ENCODE measurements at places on chromosomes 12 and 14. TPM values are rescaled to one million over a fixed set of nuclear protein-coding genes. Genes with fewer than 3 reads are reported as not detected.

HOMEZ gene
- total RNA-seq = 12.2 TPM

DNA sequence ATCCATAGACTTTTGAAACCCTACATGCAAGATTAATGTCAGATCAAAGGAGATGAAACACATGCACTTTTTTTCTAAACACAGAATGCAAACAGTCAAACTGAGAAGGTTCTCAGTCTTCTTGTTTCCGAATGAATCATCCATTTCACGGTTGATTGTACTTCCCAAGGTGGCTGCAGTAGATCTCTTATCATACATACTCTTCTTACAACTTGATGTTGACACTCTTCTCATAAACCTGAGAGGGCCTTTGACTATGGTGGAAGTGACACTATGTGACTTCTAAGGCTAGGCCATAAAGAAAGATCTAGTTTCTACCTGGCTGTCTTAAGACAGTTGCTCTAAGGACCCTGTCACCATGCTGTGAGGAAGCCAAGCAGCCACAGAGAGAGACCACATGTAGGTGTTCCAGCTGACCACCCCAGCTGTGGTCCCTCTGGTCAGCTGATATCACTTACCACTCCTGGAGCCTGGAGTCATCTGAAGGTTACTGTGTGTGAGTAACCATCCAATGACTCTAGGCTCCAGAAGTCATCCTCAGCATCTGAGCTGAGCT lies 67.2 kb upstream of the HMGA2 start:
- H3K36me3 ChIP-seq = no peaks in the 10 kb centered on the region
- H3K27me3 ChIP-seq = peaks cover 2% of the 10 kb centered on the region
- DNase-seq = no peak
- H3K4me1 ChIP-seq = no peaks in the 10 kb centered on the region
- no peak overlapping the region for H3K4me3 ChIP-seq
- H3K27ac ChIP-seq = no peak overlapping the region

DNA sequence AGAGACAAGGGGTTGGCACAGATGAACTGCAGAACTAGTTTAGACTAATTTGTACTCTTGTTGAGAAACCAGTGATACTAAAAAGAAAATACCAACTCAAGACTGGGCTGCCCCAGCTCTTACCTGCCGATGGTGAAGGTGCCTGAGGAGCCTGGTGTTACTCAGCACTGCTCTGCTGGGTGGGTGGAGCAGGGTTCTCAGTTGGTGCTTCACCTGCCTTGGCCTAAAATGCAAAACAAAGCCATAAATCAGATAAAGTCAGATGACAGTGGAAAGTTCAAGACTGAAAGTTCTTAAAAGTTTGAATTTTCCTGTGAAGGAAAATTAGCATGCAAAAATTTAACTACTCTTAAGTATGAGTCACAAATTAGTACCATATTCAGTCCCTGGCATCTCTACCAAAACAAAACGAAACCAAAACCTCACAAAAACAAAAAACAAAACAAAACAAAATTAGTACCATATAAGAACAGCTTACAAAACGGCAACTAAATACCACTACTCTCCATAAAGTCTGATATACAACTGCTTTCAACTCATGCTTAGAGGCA lies 21.9 kb downstream of the YBX3 start:
- no peak overlapping the region for H3K27ac ChIP-seq
- DNase-seq = no peak
- no peaks in the 10 kb centered on the region for H3K27me3 ChIP-seq

PEX5 gene
- total RNA-seq = 71.0 TPM
